A549 treated with Hydrocortisone at 1 μM for 4 hours (cell line): ENCODE measurements at places on chromosomes 3 and 15. TPM values are rescaled to one million over a fixed set of nuclear protein-coding genes. Genes with fewer than 3 reads are reported as not detected.

Gene ERC2
- total RNA-seq, result 0.25 TPM in 2 of 5 replicates, not detected in the others

Gene CLDND1
- 43.3 to 61.2 TPM (median 59.3 TPM) in 5 replicates for total RNA-seq

Gene EPHA3
- not detected in 5 replicates for total RNA-seq

Gene PRSS50
- total RNA-seq, result not detected in 5 replicates

Gene GOLIM4
- total RNA-seq, result 14.3 to 22.5 TPM (median 17.9 TPM) in 5 replicates

Gene ILDR1
- not detected in 5 replicates for total RNA-seq

Gene POLQ
- 5.6 to 7.0 TPM (median 6.9 TPM) in 5 replicates for total RNA-seq

Gene RAB5A
- 36.1 to 64.3 TPM (median 48.8 TPM) in 5 replicates for total RNA-seq

Gene CCDC39
- not detected in 5 replicates for total RNA-seq

Gene CPN2
- not detected in 5 replicates for total RNA-seq

Gene GABRB3
- total RNA-seq, result 60.1 to 88.7 TPM (median 74.5 TPM) in 5 replicates

Gene NTRK3
- total RNA-seq, result 18.0 to 25.1 TPM (median 22.2 TPM) in 5 replicates

Gene PLAAT1
- 0.13 to 0.17 TPM in 2 of 5 replicates, not detected in the others for total RNA-seq

Gene BOC
- total RNA-seq, result 5.0 to 5.7 TPM (median 5.3 TPM) in 5 replicates

Gene MEGF11
- total RNA-seq, result 0.17 to 0.76 TPM (median 0.30 TPM) in 5 replicates

Gene LRRC2
- 0.02 TPM in 1 of 5 replicates, not detected in the others for total RNA-seq

Gene GOLGA8S
- 0.08 to 0.22 TPM (median 0.14 TPM) in 5 replicates for total RNA-seq

Gene TLR9
- 0.02 to 0.03 TPM in 2 of 5 replicates, not detected in the others for total RNA-seq

Gene CNTN4
- total RNA-seq, result not detected in 5 replicates

Gene CD80
- total RNA-seq, result not detected in 5 replicates

Gene HRG
- not detected in 5 replicates for total RNA-seq

Gene TBCCD1
- total RNA-seq, result 6.0 to 8.0 TPM (median 6.6 TPM) in 5 replicates

Gene CFAP91
- total RNA-seq, result 0.09 to 0.62 TPM (median 0.21 TPM) in 5 replicates

Gene CELSR3
- total RNA-seq, result 3.7 to 4.5 TPM (median 4.3 TPM) in 5 replicates

Gene DUOXA1
- 0.07 to 0.18 TPM (median 0.08 TPM) in 5 replicates for total RNA-seq

Gene SLC22A14
- total RNA-seq, result 0.05 to 0.06 TPM (median 0.06 TPM) in 4 of 5 replicates, not detected in the other

Gene ACKR4
- total RNA-seq, result not detected in 5 replicates

Gene GSK3B
- 22.7 to 30.1 TPM (median 27.0 TPM) in 5 replicates for total RNA-seq

Gene GOLGA8O
- 0.13 to 0.33 TPM (median 0.23 TPM) in 5 replicates for total RNA-seq

Gene FILIP1L
- 0.14 to 0.29 TPM (median 0.21 TPM) in 5 replicates for total RNA-seq

Gene ARL13B
- 9.9 to 14.5 TPM (median 11.9 TPM) in 5 replicates for total RNA-seq

Gene OXSR1
- total RNA-seq, result 27.9 to 45.9 TPM (median 33.7 TPM) in 5 replicates

Gene KNL1
- 5.0 to 9.8 TPM (median 6.4 TPM) in 5 replicates for total RNA-seq

Gene FGF7
- not detected in 5 replicates for total RNA-seq

Gene AP3B2
- 0.61 to 1.0 TPM (median 0.82 TPM) in 5 replicates for total RNA-seq

Gene CEMIP
- 1.0 to 1.6 TPM (median 1.2 TPM) in 5 replicates for total RNA-seq

Gene GOLGA8A
- total RNA-seq, result 5.3 to 8.8 TPM (median 7.7 TPM) in 5 replicates

Gene KLF15
- 0.52 to 0.81 TPM (median 0.73 TPM) in 5 replicates for total RNA-seq

Gene ANKRD63
- 0.24 to 0.59 TPM (median 0.35 TPM) in 5 replicates for total RNA-seq

Gene CYP1A2
- total RNA-seq, result not detected in 5 replicates

Gene LMOD3
- not detected in 5 replicates for total RNA-seq

Gene TMOD3
- total RNA-seq, result 47.3 to 77.4 TPM (median 62.4 TPM) in 5 replicates

Gene MLF1
- 22.8 to 27.0 TPM (median 24.2 TPM) in 5 replicates for total RNA-seq

Gene ANP32A
- total RNA-seq, result 249 to 333 TPM (median 269 TPM) in 5 replicates

Gene CPNE9
- 0.10 to 0.30 TPM (median 0.18 TPM) in 5 replicates for total RNA-seq

Gene GPR156
- 0.24 to 0.49 TPM (median 0.36 TPM) in 5 replicates for total RNA-seq

Gene UBA5
- 22.0 to 32.0 TPM (median 23.6 TPM) in 5 replicates for total RNA-seq

Gene VILL
- 0.06 to 0.21 TPM (median 0.09 TPM) in 4 of 5 replicates, not detected in the other for total RNA-seq

Gene TERC
- 0.91 TPM in 1 of 5 replicates, not detected in the others for total RNA-seq

Gene CHDH
- total RNA-seq, result 2.0 to 3.1 TPM (median 2.4 TPM) in 5 replicates

Gene ISLR2
- total RNA-seq, result 0.07 to 0.28 TPM (median 0.18 TPM) in 5 replicates

Gene IL17RB
- total RNA-seq, result 0.68 to 1.1 TPM (median 0.74 TPM) in 5 replicates

Gene TJP1
- total RNA-seq, result 62.0 to 98.1 TPM (median 72.8 TPM) in 5 replicates

Gene RUVBL1
- 92.8 to 106 TPM (median 98.0 TPM) in 5 replicates for total RNA-seq

Gene CYP8B1
- not detected in 5 replicates for total RNA-seq

Gene FOXL2NB
- total RNA-seq, result 0.63 to 1.6 TPM (median 1.2 TPM) in 5 replicates

Gene ITGA11
- total RNA-seq, result 2.7 to 7.5 TPM (median 4.6 TPM) in 5 replicates
